ENCODE measurements at places on chromosomes 11 and 22. TPM values are rescaled to one million over a fixed set of nuclear protein-coding genes. Genes with fewer than 3 reads are reported as not detected.

GRCh38 chr11:7965386-7965785 lies at the start of gene NLRP10:
NLRP10 (minus strand) TSS chr11:7965447; CDS start chr11:7963495, 1,952 bp downstream.
- no peak for DNase-seq

GRCh38 chr11:105486929-105487328 lies 122.9 kb upstream of the GRIA4 start:
- DNase-seq, result no peak

- no peak for DNase-seq
Observed at GRCh38 chr11:47593934-47594855, at the start of gene C1QTNF4. C1QTNF4 (minus strand) TSS chr11:47594411; CDS start chr11:47590810, 3,601 bp downstream.

DNA sequence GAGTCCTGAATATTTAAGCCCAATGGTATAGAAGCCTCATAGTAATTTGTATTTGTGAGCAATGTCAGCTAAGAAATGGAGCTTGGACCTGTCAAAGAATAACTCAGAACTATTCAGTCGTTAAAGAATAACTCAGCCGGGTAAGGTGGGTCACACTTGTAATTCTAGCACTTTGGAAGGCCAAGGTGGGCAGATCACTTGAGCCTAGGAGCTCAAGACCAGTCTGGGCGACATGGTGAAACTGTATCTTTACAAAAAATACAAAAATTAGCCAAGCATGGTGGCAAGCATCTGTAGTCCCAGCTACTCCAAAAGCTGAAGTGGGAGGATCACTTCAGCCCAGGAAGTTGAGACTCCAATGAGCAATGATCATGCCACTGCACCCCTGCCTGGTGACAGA lies 1526.5 kb downstream of the LRRC4C start:
- DNase-seq, result no peak

DNA sequence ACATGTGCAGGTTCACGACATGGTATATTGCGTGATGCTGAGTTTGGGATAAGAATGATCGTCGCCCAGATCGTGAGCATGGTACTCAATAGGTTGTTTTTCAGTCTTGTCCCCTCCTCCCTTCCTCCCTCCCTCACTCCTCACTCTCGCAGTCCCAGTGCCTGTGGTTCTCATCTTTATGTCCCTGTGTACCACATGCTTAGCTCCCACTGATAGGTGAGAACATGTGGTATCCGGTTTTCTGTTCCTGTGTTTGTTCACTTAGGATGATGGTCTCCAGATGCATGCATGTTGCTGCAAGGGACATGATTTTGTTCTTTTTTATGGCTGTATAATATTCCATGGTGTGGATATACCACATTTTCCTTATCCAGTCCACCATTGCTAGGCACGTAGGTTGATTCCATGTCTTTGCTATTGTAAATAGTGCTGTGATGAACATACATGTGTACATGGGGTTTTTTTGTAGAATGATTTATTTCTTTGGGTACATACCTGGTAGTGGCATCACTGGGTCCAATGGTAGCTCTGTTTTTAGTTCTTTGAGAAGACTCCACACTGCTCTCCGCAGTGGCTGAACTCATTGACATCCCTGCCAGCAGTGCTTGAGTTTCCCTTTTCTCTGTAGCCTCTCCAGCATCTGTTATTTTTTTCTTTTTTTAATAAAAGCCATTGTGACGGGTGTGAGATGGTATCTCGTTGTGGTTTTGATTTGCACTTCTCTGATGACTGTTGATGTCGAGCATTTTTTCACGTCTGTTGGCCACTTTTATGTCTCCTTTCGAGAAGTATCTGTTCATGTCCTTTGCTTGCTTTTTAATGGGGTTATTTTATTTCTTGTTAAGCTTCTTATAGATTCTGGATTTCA lies 16.4 kb downstream of the ZBED4 start:
- no peak for DNase-seq

DNA sequence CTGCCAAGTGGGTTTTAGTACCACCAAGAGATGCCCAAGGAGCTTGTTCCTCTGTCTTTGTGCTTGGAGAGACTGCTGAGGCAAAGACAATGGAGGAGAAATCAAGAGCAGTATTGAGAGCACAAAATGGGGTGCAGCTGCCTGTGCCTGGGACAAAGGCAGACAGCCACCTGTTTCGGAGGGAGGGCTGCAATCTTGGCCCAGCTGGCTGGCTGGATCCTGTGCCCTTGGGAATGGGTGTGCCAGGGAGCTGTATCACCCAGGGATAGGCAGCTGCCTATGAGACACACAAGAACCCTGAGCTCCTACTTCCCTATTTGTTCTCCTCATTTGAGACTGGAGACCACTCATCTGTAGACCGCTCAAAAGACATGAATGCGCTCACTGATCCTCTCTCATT lies 23.3 kb upstream of the CHRM4 start:
- peak; percentile 26 for DNase-seq

- DNase-seq, result peak; percentile 81
Observed at GRCh38 chr11:83157594-83158356, 844 bp downstream of the PCF11 start.

GRCh38 chr11:116314006-116314405 lies 458.8 kb downstream of the BUD13 start:
- no peak for DNase-seq

GRCh38 chr11:32606220-32606619 lies 22.6 kb downstream of the EIF3M start:
- no peak for DNase-seq

- no peak for DNase-seq
Observed at GRCh38 chr11:19225123-19225522, 15.6 kb downstream of the E2F8 start.

DNA sequence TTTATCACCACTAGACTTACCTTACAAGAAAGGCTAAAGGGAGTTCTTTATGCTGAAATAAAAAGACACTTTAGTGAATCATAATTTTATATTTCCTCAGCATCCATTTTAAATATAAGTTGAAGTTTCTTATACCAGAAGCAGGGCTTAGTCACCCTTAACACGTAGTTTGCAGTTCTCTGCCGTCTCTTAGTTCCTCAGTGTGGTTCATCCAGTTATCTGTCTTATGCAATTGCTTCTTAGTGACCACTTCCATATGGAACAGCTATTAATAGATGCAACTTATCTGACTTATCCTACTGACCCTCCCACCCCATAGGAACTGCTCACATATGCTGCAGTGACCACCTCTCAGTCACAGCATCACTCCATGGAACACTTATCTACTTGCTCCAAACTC lies 11.7 kb upstream of the SLC36A4 start:
- DNase-seq, result no peak

GRCh38 chr22:35380013-35380412 lies 883 bp upstream of the HMOX1 start:
- DNase-seq, result peak; percentile 83

GRCh38 chr11:1062075-1062820 lies 12.4 kb upstream of the MUC2 start:
- no peak for DNase-seq

DNA sequence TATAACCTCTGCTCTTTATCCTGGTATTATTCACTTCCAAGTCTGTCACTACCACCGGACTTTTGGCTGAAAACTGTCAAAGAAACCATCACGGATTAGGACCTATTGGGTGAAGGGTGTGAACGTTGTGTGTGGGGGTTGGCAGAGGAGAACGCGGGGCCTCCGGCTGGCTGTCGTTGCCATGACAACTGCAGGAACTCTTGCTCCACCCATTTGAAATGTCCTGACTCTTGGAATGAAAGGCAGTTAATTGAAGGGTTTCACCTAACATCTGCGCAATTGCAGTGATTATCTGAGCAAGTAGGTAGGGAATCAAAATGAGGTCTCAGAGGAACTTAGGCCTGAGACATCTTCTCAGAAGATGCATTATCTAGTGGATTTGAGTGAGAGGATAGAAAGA lies 60.9 kb upstream of the CLMP start:
- DNase-seq, result no peak

GRCh38 chr11:113496026-113496651 lies 20.9 kb upstream of the DRD2 start:
- no peak for DNase-seq

- DNase-seq, result no peak
Observed at GRCh38 chr11:101567071-101567470, 16.7 kb downstream of the TRPC6 start.

DNA sequence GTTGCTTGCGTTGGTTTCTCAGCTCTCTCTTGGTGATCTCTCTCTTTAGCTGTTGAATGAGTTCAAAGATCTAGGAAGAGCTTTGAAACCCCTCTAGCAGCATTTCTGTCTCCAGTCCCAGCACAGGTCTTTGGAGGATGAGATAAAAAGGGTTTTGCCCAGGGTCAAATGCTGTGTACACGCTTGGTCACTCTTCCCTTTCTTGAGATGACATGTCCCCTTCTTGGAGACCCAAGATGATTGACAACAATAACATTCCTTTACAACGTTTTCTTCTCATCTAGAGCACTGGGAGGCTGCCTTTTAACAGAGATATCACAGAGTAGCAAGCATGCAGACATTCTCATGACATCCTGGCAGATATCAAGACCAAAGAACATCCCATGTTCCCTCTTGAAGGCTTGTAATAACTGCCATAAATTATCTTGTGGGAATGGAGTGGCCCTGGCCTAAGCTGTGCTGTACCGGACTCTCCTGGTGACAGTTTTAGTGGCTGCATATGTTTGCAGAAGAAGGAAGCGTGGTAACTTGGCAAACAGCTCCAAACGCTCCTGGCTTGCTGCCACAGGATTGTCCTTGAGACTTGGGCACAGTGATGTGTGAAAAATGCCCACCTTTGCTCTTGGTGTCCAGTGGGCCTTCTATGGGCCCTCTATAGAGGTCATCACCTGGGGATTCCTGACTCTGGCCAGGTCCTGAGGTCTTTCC lies 107.8 kb downstream of the PTPRJ start:
- DNase-seq, result peak; percentile 74

DNA sequence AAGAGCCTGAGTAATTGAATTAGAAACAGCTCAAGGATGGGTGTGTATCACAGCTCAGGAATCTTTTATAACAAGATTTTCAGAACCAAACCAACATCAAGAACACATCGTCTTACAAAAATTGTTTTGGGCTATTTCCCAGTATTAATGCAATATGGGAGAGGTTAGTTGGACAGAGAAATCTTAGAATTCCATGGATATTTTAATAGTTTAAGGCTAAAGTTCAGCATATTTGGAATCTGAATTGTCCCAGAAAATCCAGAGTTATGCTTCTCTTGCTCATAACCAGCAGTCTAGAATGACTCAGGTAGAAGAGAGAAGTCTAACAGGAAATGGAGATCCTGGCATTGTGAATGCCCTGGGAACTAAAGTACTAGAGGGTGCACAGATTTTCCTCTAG lies 74.6 kb downstream of the ADM start:
- DNase-seq, result no peak

DNA sequence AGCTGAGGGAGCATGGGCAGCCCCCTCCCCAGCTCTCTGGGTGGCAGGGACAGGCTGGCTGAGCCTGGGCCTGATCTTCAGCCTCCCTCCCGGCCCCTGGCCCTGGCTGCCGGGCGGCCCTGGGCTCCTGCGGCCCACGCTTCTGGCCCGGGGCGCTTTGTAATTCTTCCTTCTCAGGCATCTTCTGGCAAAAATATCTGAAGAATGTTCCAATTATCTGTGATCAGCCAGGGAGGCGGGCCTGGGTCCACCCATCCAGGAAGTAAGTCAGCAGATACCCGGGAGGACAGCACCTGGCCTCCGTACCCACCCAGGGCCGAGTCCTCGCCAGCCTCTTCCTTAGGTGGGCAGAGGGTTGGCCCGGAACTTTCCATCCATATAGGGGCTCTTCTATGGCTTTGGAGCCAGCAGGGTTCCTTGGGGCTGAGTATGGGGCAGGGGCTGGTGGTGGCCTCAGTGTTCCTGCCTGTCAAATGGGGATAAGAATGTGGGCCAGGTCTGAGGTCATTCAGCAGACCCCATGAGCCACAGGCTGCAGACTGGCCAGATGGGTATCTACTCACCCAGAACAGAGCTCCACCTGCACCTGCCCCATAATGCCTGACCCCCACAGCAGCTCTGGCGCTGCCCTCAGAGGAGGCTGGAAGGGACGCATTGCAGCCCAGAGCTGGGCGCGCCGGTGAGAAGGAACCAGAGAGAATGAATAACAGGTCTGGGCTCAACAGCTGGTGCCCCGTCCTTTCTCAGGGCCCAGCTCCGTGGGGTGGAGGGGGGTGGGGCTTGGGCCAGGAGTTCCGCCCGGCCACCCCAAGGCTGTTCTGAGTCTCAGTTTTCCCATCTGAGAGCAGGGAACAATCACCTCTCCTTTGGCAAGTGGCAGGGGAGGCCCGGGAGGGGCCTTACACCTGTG lies 16.2 kb downstream of the WNT7B start:
- DNase-seq, result no peak

DNA sequence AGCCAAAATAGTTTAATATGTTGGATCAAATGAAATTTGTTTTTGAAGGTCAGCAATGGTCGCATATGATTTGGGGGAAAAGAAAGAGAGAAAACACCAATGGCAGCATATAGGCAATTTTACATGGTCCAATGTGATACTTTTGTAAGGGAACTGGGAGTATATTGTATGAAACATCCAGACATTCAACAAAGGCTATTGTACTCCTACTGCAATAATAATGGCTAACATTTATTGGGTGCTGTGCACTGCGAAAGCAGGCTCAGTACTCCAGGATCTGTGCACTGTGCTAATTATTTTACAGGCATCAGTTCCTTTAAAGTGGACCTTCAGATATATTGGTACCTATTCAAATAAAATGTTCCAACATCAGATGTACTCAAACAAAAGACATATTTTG lies 5.9 kb upstream of the OR10V1 start:
- no peak for DNase-seq

- no peak for DNase-seq
Observed at GRCh38 chr11:126160345-126161022, 51.0 kb downstream of the RPUSD4 start.

GRCh38 chr22:47474464-47474863 lies 712.0 kb downstream of the TBC1D22A start:
- no peak for DNase-seq

- DNase-seq, result no peak
Observed at GRCh38 chr11:11583801-11584529, 37.8 kb downstream of the GALNT18 start.

- DNase-seq, result no peak
Observed at GRCh38 chr11:104630352-104630751, 267.9 kb downstream of the CASP12 start.

GRCh38 chr11:128116885-128117284 lies 470.5 kb downstream of the ETS1 start:
- DNase-seq, result no peak

GRCh38 chr11:33863418-33864172 lies 28.3 kb downstream of the LMO2 start:
- DNase-seq, result no peak

Gene F2
- polyA plus RNA-seq, result 0.28 TPM

Gene MYO18B
- 0.24 TPM for polyA plus RNA-seq

Gene ST14
- polyA plus RNA-seq, result 164 TPM

Gene MRGPRX4
- polyA plus RNA-seq, result not detected

Gene OR51B2
- polyA plus RNA-seq, result not detected

Gene P2RY2
- 4.8 TPM for polyA plus RNA-seq

Gene FAM180B
- polyA plus RNA-seq, result 0.19 TPM

Gene TMPRSS4
- 62.6 TPM for polyA plus RNA-seq

Gene SLC22A12
- 0.03 TPM for polyA plus RNA-seq

All from large intestine (tissue), 12 donors.